ENCODE measurements at places on chromosomes 1 and 21.

GRCh38 chr1:231279081-231279480 lies 38.1 kb downstream of the GNPAT start:
- peak; percentile 35 for DNase-seq

- DNase-seq = no peak
Observed at GRCh38 chr1:24162201-24162600, 19.3 kb upstream of the IL22RA1 start.

DNA sequence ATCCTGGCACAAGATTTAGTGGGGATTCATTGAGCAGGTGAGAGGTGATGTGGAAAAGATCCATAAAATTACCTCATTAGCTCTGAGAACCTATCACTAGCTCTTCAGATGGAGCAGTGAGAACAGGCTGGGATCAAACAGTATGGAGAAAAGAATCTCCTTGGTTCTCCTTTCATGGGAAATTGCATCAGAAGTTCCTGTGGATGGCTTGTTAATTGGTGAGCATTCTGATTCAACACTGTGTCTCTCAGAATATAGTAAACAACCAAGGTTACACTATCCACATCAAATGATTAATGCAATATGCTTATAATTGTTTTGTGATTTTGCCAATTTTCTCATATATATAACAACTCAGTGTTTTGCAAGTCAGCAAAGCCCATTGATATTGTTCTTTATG lies 8.3 kb upstream of the CD55 start:
- DNase-seq = no peak

GRCh38 chr1:6157528-6158174 lies 22.5 kb downstream of the CHD5 start:
- DNase-seq = peak; percentile 47

GRCh38 chr1:81349194-81349965 lies 451.4 kb upstream of the ADGRL2 start:
- DNase-seq = no peak

- DNase-seq = no peak
Observed at GRCh38 chr21:29436143-29436542, 137.4 kb downstream of the BACH1 start.

- DNase-seq = no peak
Observed at GRCh38 chr21:19853709-19854575, 1144.3 kb upstream of the NCAM2 start.

GRCh38 chr1:31683997-31684396 lies 19.8 kb downstream of the COL16A1 start:
- no peak for DNase-seq

GRCh38 chr1:153922076-153922971 lies 448 bp downstream of the GATAD2B start:
- no peak for DNase-seq

DNA sequence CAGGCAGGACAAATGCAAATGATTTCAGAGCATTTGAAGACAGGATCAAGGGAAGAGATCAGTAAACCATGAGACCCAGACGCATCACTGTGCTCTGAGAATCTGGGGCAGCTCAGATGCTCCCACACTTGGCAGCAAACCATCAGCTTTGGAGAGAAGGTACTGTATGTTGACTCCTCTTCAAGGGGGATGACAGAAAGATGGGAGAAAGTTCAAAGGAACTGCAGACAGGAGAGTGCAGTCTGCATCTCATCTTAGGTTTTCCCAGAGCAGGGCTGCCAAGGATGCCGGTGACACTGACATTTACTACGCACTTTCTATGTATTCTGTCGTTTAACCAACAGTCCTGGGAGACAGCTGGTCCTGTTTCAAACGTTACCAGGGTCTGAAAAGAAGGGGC lies 35.8 kb downstream of the OLFML2B start:
- DNase-seq = no peak

- DNase-seq = peak; percentile 31
Observed at GRCh38 chr1:32208891-32209328, at the start of gene DCDC2B. Gene DCDC2B, plus strand, starts transcription at chr1:32209089. Its CDS starts 5 bp downstream, at chr1:32209094.

DNA sequence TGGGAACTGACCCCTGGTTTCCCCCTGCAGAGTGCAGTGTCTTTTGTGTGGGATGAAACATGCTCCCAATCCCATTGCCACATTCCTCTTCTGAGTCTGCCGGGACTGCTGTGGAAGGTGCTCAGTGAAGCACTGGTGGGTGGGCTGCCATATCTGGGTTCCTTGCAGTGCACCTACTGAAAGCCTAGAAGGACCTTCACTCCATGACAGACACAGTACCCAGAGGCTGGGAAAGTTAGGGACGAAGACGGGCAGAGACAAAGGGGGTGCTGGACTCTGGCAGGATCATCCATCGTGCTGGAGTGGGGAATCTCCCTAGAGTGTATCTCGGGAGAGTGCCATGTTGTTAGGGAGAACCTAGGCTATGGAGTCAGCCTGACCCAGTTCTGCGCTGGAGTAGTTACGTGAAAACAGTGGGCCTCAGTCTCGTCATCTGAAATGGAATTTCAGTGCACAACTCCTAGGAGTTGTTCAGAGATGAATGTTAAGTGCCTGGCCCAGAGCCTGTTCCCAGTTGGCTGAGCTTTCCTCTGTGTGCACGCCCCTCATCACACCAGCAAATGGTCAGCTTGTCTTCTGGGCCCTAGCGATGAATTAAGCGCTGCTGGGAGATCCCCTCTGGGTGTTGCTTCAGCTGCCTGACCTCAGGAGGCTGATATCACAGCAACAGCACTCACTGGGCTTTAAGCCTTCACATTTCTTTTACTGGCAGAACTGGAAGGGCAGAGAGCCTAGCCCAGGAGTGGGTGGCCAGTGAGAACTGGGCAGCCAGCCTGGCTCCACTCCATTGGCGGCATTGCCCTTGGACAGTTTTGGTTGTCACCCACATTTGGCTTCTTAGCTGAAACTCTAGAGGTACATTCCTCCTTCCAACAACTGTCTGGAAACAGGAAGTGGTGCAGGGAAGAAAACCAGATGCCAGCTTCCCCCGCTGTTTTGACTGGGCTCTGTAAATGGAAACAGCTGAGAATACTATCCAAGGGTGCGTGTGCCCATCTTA lies 479.8 kb upstream of the VAMP3 start:
- DNase-seq = peak; percentile 13

- DNase-seq = no peak
Observed at GRCh38 chr1:41653574-41653973, 169.1 kb upstream of the EDN2 start.

DNA sequence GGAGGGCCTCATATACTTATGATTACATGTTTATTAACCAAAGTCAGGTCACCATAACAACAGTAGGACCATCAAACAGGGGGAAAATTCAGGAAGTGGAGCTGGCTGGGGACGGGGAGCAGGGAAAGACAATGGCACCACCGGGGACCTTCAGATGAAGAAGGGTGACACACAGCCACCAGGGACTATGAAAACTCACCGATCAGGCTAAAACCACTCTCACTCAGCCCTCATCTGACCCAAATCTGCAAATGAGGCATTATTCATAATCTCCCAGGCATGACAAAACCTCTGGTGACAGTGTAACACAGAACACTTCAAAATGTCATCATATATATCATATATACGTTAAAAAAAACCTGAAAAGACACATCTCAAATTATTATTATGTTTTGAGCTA lies 11.2 kb downstream of the MKNK1 start:
- DNase-seq = no peak

- DNase-seq = peak; percentile 5
Observed at GRCh38 chr1:51484591-51484990, 34.5 kb downstream of the EPS15 start.

DNA sequence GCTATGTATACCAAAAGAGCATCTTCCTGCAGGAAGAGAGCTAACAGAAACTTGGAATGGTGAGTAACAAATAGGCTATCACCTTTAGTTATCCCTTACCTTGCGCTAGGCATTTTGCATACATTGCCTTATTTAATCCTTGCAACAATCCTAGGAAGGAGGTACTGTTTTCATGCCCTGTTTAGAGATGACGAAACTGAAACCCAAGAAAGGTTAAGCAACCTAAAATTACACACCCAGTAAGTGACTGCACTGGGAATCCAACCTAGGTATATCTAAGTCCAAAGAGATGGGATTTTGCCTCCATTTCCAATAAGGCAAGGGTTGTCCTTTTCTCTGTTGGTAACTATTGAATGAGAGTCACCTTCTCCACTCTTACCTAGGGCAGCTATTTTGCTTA lies 144.5 kb downstream of the TM2D1 start:
- DNase-seq = no peak

GRCh38 chr1:163528710-163529348 lies 207.1 kb downstream of the NUF2 start:
- DNase-seq = peak; percentile 21

- no peak for DNase-seq
Observed at GRCh38 chr1:230425252-230426091, 660 bp downstream of the PGBD5 start.

DNA sequence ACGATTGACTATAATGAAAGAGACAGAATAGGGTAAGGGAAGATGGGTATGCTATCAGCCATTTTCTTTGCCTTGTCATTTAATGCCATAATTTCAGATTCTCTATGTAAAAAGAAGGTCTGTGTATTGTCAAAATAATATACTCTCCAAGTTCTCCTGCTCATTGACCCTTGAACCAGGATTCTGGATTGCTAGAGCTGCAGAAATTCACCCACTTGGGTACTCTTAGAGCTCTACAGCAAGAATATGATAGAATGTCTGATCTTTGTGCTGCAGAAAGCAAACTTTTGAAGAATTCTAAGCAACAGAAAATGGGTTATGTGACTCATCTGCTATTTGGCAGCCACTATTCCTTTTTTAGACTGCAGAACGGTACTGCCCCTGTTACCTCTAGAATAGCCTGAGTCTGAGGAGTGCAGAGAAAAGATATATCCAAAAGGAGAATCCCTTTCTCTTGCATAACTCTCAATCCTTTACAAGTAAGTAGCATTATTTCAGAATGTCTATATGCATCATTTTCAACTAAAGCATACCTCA lies 78.2 kb upstream of the TENT5C start:
- DNase-seq = peak; percentile 8

DNA sequence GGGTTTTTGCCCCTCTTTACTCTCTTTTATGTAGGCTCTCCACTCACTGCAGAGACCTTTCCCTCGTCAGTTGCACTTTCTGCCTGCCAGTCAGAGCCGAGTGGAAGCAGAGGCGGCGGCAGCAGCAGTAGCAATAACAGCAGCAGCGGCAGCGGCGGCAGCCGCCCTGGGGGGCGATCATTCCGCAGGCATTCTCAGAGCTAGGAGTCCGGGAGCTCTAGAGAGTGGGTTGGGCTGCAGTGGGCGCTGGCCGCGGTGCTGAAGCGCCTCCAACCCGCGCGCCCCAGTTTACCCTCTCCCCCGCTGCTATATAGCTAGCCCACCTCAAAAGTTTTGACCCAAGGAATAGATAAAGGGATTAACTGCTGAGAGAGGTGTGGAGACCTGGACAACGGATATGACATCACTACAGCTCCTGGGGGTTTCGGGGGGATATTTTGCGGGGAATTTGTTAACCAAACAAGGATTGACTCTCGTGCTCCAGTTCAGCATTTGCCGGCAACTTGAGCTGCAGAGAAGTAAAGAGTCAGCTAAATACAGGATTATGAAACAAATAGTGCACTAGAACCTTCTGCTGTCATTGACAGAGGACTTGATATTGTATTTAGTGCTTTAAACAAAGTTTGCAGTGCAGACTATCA lies at the start of gene OLFM3:
OLFM3 (minus strand) TSS at position 102 of the 641 bp plus-strand sequence.
- DNase-seq = peak; percentile 3

- DNase-seq = peak; percentile 97
Observed at GRCh38 chr1:148388260-148389026, 94.7 kb downstream of the PPIAL4G start.

GRCh38 chr1:119080586-119080985 lies 59.9 kb downstream of the WARS2 start:
- DNase-seq = peak; percentile 95

- no peak for DNase-seq
Observed at GRCh38 chr1:39021426-39021825, 4.7 kb upstream of the NDUFS5 start.

- DNase-seq = no peak
Observed at GRCh38 chr1:43432171-43432860, 21.4 kb downstream of the HYI start.

DNA sequence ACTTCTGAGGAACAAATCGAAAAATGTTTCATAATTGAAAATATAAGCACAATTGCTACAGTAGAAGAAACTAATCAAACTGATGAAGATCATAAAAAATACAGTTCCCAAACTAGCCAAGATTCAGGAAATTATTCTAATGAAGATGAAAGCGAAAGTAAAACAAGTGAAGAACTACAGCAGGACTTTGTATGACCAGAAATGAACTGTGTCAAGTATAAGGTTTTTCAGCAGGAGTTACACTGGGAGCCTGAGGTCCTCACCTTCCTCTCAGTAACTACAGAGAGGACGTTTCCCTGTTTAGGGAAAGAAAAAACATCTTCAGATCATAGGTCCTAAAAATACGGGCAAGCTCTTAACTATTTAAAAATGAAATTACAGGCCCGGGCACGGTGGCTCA lies 30.6 kb downstream of the IFNAR1 start:
- no peak for DNase-seq

DNA sequence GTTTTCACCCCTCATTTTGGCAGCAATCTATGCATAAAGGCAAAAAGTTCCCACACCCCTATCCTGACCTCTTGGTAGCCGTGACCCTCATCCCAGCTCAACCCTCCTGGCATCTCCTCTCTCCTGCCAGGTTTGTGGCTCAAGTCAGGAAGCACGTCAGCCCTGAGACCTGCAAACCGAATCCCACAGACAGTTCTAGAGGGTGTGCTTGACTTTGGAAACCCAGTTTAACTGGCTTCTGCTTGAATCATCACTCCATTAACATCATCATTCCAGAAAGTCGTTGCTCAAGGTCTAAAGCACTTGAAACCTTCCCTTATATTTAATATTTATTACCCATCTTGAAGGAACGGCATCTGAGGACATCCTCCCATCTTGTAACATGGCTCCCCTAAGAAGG lies 133.4 kb upstream of the ERG start:
- DNase-seq = peak; percentile 26

DNA sequence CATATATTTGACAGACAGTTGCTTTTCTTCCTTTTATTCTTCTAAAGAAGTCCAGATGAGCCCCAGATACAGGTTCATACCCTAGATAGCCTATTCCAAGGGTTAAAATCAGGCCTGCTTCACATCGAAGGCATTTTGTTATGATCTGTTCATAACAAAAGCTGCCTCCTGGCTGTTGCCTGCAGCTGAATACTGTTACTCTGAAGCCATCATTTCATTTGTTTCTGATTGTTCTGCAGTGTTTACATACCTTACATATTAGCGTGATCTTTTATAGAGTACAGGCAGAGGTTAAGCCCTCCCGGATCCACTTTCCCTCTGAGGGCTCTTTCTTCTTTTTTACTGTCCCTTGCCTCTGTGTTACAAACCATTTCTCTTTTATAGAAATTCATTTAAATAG lies 219.0 kb upstream of the HOOK1 start:
- DNase-seq = peak; percentile 4

GRCh38 chr1:153513023-153513422 lies 22.8 kb downstream of the S100A6 start:
- no peak for DNase-seq
